ENCODE measurements at places on chromosomes 5 and 9. TPM values are rescaled to one million over a fixed set of nuclear protein-coding genes. Genes with fewer than 3 reads are reported as not detected.

Gene PDE6A
- polyA plus RNA-seq: 0.06 TPM

Gene CDKN2A
- polyA plus RNA-seq: 41.4 TPM

Gene ORM1
- polyA plus RNA-seq: not detected

Gene SAXO1
- 0.03 TPM for polyA plus RNA-seq
